ENCODE measurements at places on chromosomes 4 and X. TPM values are rescaled to one million over a fixed set of nuclear protein-coding genes. Genes with fewer than 3 reads are reported as not detected.

The CFI gene
- 0.10 TPM for total RNA-seq

The KIT gene
- 0.17 TPM for total RNA-seq

The GYPE gene
- 0.16 TPM for total RNA-seq

The ETNPPL gene
- not detected for total RNA-seq

The CPEB2 gene
- total RNA-seq = 17.2 TPM

The DUSP9 gene
- 0.10 TPM for total RNA-seq

The CHRDL1 gene
- total RNA-seq = not detected

The TSPYL2 gene
- total RNA-seq = 37.5 TPM

The IL9R gene
- 5.3 TPM for total RNA-seq

The FRG1 gene
- total RNA-seq = 84.4 TPM

The KCND1 gene
- total RNA-seq = 3.3 TPM

The SPATA18 gene
- total RNA-seq = 0.13 TPM

DNA sequence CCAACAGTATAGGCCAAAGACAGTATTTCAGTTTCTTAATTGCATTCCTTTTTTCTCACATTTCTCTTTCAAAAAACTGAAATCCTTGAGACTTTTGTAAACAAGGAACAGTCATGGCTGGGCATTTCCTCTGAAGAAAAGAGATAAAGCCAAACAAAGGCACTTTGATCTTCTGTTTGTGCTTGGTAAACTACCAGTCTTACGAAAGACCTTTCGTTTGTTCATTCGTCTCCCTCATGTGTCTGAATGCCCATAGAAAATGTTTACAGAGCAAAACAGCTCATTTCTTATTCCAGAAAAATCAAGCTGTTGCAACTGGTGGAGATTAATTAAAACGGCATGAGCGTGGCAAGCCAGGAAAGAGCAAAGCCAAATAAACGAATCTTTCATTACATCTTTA, 178.0 kb downstream of the GASK1B start:
- no peak for DNase-seq

GRCh38 chr4:8911316-8912088, 39.9 kb upstream of the HMX1 start:
- DNase-seq = no peak

DNA sequence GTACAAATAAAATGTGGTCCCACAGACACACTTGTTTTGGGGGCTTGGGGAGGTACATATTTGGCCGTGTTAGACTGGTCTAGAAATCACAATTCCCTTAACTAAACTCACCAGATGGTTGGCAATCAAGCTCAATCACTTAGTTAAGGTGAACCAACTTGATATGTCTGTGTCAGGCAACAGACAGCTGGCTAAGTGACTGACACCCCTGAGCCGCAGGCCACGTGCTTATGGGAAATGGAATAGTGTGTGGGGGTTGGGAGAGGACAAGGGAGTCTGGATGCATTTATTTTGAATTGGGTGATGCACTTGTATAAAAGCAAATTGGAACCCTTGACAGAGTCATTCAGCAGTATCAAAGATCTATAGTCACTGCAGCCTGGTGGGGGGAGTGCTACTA, 209.0 kb downstream of the HS6ST2 start:
- DNase-seq = no peak

- DNase-seq = no peak
Measured at GRCh38 chr4:99705891-99706290, 48.3 kb upstream of the C4orf54 start.

GRCh38 chrX:148878371-148878770, 378.0 kb downstream of the AFF2 start:
- DNase-seq = no peak

GRCh38 chrX:103687073-103687695, 685 bp upstream of the MORF4L2 start:
- DNase-seq = peak; percentile 79

GRCh38 chrX:38965888-38966287, 164.6 kb downstream of the MID1IP1 start:
- no peak for DNase-seq

- no peak for DNase-seq
Measured at GRCh38 chrX:65610481-65610880, 57.0 kb upstream of the MSN start.

- DNase-seq = peak; percentile 100
Measured at GRCh38 chr4:781493-782216, 44.3 kb downstream of the CPLX1 start.

DNA sequence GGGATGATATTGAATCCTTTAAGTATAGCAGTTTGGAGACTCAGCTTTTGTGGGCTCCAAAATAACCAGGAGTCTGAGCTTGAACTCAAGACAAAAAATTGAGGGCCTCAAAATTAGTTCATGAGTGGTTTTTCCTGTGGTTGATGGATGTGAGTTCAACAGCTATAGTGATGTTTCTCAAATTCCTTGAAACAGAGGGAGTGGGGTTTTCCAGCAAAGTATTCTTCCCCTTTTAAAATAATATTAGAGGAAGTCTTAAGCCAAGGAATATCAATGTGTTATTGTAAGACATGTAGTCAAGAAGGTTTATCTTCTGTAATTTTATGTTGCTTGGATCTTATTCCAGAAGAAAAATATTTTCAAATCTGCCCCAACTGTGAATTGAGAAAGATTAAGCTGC, 10.6 kb downstream of the OTC start:
- DNase-seq = no peak

DNA sequence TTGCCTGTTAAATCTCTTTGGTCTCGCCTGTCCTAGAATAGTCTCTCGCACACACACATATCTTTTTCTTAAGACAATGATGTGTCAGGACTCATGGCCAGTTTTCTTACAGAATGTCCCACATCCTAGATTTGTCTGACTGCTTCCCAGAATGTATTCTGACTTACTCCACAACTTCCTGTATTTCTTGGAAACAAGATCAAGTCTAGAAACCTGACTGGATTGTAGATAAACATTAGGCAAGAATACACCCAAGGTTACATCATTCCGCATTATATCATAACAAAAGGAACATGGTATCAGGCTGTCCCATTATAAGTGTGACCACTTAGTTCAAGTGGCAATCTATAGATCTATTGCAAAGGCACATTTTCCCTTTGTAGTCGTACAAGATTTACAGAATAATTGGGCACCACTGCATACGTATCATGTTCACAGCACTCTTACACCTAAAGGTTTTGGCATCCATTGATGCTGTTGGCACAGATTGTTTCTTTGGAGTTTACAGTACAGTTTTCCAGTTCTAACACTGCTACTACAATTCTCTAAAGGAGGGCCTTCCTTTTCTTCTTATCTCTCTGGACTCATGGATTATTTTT, 56.4 kb downstream of the FBXW7 start:
- no peak for DNase-seq

DNA sequence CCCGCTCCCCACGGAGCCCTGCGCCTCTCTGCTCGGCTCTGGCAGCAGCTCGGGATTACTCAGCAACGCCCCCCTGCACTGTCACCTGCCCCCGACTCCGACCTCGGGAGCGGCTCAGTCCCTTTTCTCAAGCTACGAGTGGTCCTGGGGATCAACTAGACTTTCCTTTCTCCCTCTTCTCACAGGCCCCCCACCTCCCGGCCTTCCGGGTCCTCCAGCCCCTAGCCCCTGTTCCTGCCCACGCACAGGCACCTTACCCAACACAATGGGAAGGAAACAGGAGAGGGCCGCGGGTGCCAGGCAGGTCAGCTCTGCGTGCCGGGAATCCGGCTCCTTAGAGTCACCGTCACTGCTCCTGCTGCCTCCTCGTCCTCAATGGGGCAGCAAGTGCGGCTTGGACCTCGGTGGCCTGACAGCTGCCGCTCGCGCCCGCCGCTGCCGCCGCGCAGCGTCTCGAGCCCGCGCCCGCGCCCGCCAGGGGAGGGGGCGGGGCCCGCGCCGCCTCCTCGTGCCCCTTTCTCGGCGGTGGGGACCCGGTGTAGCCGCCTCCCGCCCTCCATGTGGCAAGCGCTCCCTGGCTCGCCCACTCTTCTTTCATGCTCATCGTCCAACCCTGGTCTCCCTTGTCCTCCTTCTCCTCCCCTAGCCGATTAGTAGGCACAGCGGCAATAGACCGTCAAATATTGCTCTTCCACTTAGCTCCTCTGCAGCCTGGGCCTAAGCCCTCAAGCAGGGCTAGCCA, at the start of gene RAB9B:
Gene RAB9B, minus strand, starts transcription at position 455 of the 742 bp plus-strand sequence. CDS start 6,473 bp downstream, outside the sequence.
- peak; percentile 21 for DNase-seq

DNA sequence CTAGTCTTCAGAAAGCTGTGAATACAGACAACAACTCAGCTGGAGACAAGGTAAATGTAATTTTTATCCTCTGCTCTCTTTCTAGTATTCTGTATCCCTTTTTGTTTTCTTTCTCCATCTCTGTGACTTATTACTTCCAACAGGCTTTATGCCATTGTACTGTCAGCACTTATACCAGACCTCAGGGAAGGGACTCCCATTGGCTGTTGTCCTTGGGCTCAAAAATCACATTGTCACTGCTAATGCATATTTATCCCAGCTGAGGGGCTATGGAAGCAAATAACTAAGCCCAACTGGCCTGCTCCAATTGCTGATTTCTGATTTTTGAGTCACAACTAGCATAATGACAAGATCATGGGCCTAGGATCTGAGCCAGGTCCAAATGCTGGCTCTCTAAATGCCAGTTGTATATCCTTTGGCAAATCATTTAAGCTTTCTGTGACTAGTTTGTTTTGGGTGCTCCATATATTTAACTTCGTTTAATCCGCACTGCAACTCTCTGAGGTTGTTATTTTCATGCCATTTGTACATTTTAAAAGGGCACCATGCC, 395.1 kb upstream of the GNPDA2 start:
- DNase-seq = no peak

- no peak for DNase-seq
Measured at GRCh38 chr4:17155486-17155885, 257.0 kb upstream of the LDB2 start.

DNA sequence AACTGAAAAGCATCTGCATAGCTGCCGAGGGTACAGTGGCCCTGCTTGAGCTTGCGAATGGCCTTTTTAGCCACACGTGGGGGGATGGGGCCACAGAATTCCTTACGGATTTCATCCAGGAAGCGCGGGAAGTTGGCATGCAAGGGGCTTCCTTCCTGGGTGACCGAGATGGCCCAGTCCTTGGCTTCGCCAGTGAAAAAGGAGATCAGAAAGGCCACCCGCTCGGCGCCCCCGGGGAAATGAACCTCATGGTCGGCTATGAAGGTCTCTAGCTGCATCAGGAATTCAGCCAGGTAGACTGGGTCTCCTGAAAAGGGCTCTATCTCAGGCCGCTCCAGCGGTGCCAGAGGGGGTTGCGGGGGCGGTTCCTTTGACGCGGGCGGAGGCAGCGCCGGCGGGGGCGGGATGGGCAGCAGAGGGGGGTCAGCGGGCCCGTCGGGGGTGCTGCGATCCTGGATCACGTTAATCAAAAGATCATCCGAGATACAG, 909 bp downstream of the RTL5 start:
- no peak for DNase-seq

DNA sequence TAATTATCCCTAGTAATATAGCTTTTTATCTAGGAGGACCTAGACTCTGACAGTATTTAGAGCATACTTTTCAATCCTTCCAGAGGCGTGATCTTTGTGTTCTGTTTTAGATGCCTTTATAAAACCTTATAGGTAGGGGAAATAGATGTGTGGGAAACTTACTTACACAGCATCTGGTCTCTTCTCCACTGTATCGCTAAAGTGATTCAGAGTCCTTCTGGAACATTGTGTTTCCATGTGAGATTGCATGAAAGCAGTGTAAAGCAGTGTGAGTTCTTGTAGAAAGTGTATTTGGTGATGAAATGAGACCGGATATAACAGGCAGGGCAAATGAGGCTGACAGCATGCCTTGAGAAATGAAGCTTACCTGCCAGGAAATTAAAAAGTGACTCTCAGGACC, 9.5 kb downstream of the GABRB1 start:
- DNase-seq = no peak

DNA sequence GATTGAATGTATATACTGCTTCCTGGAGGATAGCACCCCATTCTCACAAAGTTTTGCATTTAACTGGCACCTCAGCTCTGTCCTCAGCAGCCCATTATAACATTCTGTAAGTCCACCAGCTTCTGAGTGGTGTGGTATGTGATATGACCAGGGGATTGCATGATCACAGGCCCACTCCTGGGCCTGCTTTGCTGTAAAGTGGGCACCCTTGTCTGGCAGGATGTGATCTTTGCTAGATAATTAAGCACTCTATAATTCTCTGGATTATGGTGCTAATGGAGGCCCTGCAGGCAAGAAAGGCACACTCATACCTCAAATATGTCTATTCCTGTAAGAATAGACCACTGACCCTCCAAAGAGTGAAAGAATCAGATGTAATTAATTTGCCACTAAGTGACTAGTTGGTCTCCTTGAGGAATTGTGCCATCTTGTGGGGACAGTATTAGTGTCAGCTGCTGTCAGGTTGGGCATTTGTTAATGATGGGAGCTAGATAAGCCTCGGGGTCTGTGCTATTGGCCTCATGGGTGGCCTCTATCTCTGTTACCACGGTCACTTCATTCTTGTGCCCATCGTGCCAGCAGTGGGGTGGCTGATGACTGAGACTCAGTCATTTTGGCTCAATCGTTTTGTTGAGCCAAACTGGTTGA, 2.2 kb upstream of the CFI start:
- DNase-seq = no peak

- no peak for DNase-seq
Measured at GRCh38 chr4:17595471-17596005, 18.5 kb downstream of the LAP3 start.

- no peak for DNase-seq
Measured at GRCh38 chr4:48379587-48380180, 38.4 kb downstream of the SLAIN2 start.

- no peak for DNase-seq
Measured at GRCh38 chr4:106269711-106270110, 46.3 kb downstream of the TBCK start.

DNA sequence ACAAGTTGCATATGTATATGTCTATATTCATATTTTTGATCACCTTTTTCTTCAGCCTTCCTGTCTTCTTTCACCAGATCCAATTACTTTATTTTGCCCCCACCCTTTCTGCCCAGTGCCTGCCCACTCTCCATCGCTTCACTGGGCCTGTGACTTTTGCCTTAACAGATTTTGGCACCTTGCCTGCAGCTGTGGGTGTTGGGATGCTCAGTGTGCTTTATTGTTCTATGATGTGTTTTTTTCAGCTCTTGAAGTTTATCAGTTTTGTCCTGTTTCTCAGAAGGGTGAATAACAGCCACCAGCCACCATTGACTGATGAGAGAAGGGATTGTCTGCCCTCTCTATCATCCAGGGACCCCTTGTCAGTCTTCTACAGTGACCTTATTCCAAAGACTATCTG, 77.2 kb upstream of the GALNT7 start:
- DNase-seq = no peak
